Right cardiac atrium (tissue), 5 donors: ENCODE measurements at places on chromosomes 6 and 20. TPM values are rescaled to one million over a fixed set of nuclear protein-coding genes. Genes with fewer than 3 reads are reported as not detected.

- no peak for DNase-seq
Observed at GRCh38 chr6:108627692-108628550, 67.2 kb downstream of the FOXO3 start.

DNA sequence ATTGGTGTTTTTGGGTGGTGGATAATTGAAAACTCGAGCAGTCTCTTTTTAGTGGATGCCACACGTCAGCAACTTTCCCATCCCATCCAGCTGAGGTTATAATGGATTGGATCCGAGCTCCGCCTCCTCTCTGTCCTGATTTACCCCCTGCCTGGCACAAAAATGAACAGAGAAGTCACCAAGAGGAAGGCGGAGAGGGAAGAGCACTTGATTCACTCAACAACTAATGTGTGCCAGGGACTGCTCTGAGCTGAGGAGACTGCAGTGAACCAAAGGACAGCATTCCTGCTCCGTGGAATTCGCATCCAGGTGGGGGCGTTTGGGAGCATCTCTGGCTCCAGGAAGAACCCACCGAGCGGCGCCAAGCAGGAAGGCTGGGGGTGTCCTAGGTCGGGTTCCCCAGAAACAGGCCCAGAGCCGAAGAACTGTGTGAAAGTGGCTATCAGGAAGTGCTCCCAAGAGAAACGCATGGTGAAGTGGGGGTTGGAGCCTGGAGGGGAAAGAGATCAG, 95.8 kb upstream of the NAA20 start:
- no peak for DNase-seq

GRCh38 chr6:148818939-148819575, 72.2 kb downstream of the UST start:
- DNase-seq, result no peak

DNA sequence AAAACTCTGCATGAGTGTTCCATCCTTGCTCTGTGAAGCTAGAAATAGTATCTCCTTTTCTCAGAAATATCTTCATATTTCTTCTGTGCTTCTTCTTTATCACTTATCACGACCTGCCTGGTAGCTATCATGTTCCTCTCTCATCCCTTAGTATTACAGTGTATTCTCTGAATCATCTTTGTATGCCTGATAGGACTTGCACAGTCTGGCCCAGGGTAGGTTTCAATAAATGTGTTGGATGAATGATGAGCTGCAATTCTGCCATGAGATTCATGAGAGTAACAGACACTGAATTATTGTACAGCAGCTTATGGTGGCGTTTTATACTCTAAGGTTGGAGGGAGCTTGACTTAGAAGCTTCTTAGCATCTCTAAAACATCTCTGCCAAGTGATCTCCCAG, 66.6 kb downstream of the GRM1 start:
- DNase-seq, result no peak

- DNase-seq, result peak; percentile 74
Observed at GRCh38 chr6:152642578-152643375, 5.6 kb upstream of the SYNE1 start.

GRCh38 chr20:48958743-48959142, 37.2 kb downstream of the ARFGEF2 start:
- DNase-seq, result no peak

Gene NMBR
- total RNA-seq, result not detected

Gene CRIP3
- total RNA-seq, result 1.5 TPM
